ENCODE measurements at places on chromosomes 2 and 18. TPM values are rescaled to one million over a fixed set of nuclear protein-coding genes. Genes with fewer than 3 reads are reported as not detected.

DNA sequence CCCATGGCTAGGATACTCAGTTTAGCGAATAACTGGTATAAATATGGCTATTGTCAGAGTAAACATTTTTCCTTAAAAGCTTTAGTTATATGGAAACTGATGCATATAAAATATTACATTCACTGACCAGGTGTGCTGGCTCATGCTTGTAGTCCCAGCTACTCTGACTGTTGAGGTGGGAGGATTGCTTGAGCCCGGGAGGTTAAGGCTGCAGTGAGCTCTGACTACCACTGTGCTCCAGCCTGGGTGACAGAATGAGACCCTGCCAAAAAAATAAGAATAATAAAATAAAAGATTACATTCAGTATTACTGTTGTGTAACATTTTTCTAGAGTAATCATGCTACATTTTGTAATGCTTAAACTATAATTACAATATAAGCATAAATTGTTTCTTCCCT lies 350.4 kb upstream of the FSIP2 start:
- no peak for ATAC-seq

DNA sequence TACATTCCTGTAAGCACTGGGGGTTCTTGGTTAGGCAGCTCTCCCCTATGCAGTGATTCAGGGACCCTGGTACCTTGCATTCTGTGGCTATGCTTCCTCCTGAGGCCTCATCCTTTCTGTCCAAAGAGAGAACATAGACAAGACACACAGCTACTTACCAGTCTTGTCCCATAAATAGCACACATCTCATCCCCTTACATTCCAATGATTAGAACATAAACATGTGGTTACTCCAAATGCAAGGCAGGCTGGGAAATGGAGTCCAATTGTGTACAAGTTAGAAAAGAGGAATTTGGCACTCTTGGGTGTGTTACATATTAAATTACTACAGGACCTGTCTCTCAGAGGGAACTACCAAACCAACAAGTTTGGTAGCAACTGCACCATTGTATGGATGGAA lies 171.3 kb downstream of the ARHGAP15 start:
- ATAC-seq, result no peak

GRCh38 chr2:8278709-8279354 lies 403.0 kb upstream of the ID2 start:
- ATAC-seq, result no peak

DNA sequence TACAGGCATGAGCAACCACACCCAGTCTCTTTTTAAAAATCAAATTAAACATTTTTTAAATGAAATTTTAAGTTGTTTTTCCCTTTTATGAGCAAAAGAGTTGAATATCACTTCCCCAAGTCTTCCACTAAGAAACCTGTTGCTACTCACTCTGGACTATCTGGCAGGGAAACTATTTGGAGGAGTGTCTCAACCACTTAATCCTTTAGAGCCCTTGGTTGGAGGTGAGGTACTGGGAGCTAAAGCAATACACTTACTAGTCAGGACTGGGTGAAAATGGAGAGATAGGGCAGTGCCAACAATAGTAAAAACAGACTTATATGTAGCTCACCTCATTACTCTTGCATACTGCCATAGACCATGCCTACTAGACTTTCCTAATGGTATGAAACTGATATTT lies 135.5 kb downstream of the RND3 start:
- no peak for ATAC-seq

ITPRID2 gene
- 46.5 TPM for total RNA-seq

DNA sequence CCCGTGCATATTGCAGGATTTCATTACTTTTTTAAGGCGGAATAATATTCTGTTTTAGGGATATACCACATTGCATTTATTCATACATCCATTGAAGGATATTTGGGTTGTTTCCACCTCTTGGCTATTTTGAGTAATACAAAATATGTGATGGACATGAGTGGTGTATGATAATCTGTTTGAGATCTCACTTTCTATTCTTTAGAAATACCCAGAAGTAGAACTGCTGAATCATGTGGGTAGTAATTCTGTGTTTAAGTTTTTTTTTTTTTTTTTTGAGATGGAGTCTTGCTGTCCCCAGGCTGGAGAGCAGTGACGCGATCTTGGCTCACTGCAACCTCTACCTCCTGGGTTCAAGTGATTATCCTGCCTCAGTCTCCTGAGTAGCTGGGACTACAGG lies 201.4 kb downstream of the NYAP2 start:
- no peak for ATAC-seq

MC4R gene
- 0.83 TPM for total RNA-seq

SERPINB10 gene
- total RNA-seq, result not detected

- ATAC-seq, result no peak
These were observed 76.5 kb downstream of the LPIN1 start for GRCh38 chr2:11822746-11823451.

B3GNT2 gene
- 3.3 TPM for total RNA-seq

GRCh38 chr2:1990724-1991123 lies 246.4 kb upstream of the PXDN start:
- no peak for ATAC-seq

ZBTB7C gene
- 1.7 TPM for total RNA-seq

CNDP1 gene
- 0.18 TPM for total RNA-seq

ITGAV gene
- 32.4 TPM for total RNA-seq

DNA sequence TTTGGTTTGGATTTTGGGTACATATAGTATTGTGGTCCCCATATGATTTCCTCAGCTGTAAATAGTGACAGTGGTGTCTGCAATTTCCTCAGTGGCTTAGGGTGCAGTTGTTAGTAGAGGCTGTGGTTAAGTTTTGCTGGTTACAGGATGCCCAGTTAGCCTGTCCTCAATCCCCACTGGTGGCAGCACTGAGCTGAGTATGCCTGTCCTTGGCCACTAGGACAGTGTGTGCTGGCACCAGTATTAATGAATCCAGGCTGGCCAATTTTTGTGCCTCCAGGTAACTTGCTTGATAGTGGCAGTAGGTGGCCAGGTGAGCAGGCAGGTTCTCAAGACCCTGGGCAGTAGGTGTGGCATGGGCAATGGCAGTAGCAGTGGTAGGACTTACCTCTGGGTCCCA lies 973.1 kb downstream of the TMEM182 start:
- no peak for ATAC-seq

- no peak for ATAC-seq
These were observed 15.2 kb downstream of the PRELID3A start for GRCh38 chr18:12422936-12423335.

GRCh38 chr2:85978883-85979780 lies 90.3 kb upstream of the ST3GAL5 start:
- ATAC-seq, result no peak

GRCh38 chr2:20214566-20215182 lies 10.3 kb downstream of the SDC1 start:
- ATAC-seq, result no peak

DSC3 gene
- total RNA-seq, result not detected

- no peak for ATAC-seq
These were observed 56.0 kb downstream of the EN1 start for GRCh38 chr2:118791483-118791882.

DNA sequence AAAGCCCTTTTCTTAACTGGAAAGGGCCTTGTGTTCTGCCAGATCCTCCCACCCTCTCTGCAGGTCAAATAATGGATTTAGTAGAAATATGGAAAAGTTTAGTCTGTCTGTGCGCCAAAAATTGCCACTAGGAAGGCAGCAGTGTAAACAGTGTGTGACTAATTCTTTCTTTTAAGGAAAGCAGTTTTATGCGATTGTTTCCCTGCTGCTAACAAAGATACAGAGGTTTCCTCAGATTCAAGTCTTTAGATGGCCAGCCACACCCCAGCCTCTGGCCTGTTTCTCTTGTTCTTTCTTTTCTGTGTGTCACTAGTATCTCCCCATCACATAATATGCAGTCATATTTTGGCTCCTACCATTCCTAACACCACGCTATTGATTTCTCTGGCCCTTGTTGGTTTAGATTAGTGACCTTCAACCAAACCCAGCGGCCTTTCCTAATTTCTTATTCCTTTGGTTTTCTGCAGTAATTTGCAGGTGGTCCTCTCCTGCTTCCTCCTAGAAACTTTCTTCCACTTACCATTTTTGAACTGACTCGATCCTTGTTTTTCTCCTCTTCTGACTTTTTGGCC lies 157.4 kb downstream of the LTBP1 start:
- peak; percentile 46 for ATAC-seq

DSG4 gene
- total RNA-seq, result not detected

DNA sequence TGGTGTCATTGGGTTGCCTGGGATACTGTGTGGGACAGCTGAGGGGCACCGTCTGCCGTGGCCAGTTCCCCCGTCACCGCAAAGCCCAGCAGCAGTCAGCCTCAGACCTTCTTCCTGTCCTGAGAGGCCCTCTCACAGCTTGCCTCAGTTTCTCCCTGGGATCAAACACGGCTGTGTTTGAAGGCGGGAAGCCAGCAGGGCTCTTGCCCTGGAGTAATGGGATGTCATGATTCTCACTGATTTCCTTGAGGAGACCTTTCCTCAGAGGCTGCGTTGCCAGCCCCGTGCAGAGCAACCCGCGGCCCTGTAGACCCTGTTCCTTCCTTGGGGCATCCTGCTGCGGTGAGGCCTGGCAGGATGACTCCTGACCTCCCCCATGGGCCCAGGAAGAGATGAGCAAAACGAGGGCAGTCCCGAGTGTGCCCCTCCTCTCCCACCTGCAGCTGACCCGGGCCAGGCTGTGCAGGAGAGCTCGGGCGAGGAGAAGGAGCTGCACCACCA lies 13.9 kb upstream of the NFATC1 start:
- ATAC-seq, result no peak

DNA sequence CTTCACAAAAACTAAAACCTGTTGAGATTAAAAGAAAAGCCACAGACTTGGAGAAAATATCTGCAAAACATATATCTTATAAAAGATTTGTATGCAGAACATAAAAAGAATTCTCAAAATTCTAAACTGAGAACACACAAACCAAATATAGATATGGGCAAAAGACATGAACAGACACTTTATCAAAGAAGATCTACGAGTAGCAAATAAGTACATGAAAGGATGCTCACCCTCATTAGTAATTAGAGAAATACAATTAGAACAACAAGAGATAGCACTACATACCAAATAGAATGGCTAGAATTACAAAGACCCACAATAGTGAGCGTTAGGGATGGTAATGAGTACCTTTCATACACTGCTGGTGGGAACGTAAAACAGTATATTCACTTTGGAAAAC lies 63.9 kb upstream of the ZNF397 start:
- no peak for ATAC-seq

PPP3R1 gene
- 49.0 TPM for total RNA-seq

CCL20 gene
- total RNA-seq, result not detected

Data from motor neuron (in vitro differentiated cells).